Colonic mucosa (tissue), 4 donors: ENCODE measurements at places on chromosomes 2 and 18.

DNA sequence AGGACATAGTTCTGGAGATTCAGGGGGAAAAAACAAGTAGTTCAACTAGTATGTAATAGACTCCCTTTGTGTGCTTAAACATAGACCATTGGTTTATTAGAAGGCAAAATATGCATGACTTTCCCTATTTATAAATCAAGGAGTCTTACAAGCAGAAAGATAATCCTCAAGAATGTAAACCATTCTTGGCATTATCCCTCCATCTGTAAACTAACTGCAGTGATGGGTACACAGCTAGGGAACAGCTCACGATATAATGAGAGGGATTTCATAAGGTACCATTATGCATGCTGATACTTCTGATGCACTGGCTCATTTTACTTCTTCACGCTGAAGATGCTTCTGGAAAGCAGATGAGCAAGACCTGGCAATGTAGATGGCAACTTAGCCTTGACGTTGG, 878 bp downstream of the FBXO15 start:
- DNase-seq: no peak

DNA sequence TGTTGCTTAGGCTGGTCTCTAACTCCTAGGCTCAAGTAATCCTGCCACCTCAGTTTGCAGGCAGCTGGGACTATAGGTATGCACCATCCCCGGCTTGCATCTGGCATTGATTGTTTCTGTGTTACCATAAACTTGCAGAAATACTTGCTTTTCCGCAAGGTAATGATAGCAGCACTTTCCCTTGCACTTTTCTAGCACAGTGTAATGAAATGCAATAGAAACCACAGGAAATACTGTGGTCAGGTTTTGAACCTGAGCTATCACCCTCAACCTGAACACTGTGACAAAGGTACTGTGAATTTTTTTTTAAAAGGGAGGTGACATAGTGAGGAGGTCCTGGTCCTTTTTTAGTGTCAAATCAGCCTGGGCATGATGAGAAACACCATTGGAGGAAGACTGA, 38.3 kb downstream of the DHRS9 start:
- DNase-seq: no peak

GRCh38 chr2:230899786-230900185, 25.3 kb downstream of the GPR55 start:
- DNase-seq: no peak

DNA sequence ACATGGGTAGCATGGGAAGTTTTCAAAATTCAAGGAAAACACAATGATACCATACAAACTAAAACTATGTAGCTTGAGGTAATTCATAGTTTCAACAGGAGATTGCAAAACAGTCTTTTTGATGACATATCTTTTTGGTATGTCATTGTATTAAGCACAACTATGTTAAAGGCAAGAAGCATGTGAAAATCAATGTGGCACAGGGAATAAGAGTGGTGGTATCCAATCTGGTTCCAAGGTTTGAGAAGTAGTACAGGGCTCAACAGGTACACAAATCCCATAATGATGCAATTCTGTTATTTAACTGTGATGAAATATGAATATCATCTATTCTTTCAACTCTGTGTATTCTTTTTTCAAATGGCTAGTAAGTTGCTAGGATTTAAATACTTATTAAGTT, 16.4 kb upstream of the DLX2 start:
- no peak for DNase-seq
